ENCODE measurements at places on chromosomes 11 and 22.

DNA sequence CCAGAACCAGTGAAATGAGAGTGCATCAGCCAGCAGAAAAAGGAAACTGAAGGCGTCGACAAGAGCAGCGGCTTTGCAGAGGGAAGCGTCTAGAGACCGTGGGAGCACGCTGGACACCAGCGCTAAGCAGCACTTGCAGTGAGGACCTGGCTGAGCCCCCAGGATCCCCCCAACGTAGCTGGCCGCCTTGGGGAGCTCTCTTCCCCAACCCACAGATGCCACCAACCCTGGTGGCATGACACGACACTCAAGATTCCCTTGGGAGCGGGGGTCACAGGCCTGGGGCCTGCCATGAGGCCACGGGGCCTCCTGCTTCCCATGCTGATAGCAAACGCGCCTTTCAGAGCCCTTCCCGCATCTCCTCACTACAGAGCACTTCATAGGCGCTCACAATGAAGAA lies 13.4 kb upstream of the TESMIN start:
- no peak for DNase-seq

DNA sequence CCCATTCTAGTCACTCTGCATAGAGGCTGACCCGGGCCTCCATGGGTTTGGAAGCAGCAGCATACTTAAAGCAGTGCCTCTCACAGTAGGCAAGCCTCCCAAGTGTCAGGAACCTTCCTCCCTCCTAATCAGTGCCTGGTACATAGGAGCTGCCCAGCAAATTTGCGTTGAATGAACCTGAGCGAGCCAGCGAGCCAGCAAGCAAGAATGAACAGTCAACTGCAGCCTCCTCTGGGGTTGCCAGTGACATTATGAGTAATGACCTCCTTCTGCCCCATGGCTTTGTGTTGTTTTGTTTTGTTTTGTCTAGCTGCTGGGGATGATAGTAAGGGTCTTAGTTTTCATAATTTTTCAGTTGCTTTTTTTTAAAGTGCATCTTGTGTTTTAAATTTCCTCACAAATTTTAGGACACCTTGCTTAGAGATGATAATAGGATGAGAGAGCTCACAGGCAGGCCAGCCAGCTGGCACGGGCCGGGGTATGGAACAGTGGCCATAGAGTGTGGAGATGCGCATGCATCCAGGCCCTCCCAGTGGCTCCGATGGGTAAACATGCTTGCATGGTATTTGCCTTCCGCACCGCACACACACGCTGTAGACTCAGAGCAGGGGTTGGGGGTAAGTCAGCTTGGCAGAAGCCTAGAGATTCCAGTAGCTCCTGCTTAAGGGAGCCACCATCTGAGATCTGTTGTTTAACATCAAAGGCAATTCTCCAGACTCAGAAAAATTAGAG lies 36.1 kb downstream of the TTC12 start:
- no peak for DNase-seq

DNA sequence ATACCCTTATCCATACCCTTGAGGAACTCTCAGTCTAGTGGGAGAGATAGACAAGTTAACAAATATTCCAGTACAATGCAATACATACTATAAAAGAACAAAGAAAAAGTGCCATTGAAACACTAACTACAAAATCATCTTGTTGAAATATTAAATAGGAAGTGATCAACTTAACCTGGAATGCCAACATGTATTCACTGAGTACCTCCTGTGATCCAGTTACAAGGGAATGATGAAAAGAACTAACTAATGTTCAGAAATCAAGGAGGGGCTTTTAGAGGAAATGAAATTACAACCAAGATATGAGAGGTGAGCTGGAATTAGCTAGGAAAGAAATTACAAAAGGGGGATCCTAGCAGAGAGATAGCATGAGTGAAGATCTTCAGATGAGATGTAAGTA lies 6.2 kb upstream of the FIBIN start:
- DNase-seq, result no peak

GRCh38 chr22:47933891-47934290 lies 1171.4 kb downstream of the TBC1D22A start:
- DNase-seq, result no peak

Measured in stimulated activated CD4-positive, alpha-beta T cell treated with anti-CD3 and anti-CD28 coated beads, Interleukin-4, amount 100 ng/mL, for 48 hours (primary cell).